Stimulated activated CD4-positive, alpha-beta T cell treated with anti-CD3 and anti-CD28 coated beads, TNF-alpha, amount 100 ng/mL, for 1 hour (primary cell): ENCODE measurements at places on chromosomes 6 and 20.

DNA sequence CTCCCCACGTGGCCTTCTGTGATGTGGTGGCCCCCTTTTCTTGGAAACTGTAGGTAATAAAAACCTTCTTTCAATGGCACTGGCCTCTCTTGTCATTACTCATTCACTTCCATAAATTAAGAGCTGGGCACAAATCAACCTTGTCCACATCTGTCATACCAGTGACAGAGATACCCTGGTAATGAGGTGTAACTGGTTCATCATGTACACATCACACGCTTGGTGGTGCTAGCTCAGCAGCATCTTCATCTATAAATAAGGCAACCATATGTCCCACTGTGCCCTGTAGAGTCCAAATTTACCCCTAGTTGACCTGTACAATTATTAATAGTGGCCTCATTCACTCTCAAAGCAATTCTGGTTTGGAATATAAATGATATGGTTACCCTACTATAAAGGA lies 245.6 kb downstream of the HIVEP2 start:
- no peak for DNase-seq

DNA sequence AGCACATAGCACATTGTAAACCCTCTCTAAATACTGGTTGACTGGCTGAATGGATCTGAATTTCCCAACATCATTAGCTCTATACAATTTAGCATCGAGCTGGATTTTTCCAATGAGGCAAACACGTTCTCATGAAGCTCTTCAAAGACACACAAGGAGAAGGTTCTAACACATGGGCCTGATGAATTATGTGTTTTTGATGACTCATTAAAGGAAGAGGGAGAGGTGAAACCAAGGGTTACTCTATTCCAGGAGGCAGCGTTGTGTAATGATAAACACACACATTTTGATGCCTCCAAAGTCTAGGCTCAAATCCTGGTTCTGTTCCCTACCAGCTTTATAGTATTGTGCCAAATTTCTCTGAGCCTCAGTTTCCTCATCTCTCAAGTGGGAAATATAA lies 84.3 kb downstream of the PFDN4 start:
- no peak for DNase-seq

DNA sequence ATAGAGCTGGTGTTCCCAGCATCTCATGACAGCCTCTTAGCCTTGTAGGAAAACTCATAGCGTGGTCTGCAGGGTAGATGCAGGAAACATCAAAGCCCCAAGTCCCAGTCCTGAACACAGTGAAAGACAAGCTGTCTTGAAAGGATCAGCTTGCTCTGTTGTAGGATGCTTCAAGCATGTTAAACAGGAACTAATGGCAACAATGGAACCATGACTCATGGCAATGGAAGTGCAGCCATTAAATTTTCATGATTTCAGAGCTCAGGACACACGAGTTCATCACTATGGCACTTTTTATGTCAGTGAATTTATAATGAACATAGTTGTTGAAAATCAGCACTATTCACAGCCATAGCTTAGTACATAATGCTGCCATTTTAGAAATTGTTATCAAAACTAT lies 367.7 kb downstream of the KIF16B start:
- no peak for DNase-seq

GRCh38 chr6:80940976-80941375 lies 811.5 kb downstream of the TENT5A start:
- no peak for DNase-seq

GRCh38 chr20:20969701-20970280 lies 136.4 kb downstream of the LINC00237 start:
- no peak for DNase-seq

DNA sequence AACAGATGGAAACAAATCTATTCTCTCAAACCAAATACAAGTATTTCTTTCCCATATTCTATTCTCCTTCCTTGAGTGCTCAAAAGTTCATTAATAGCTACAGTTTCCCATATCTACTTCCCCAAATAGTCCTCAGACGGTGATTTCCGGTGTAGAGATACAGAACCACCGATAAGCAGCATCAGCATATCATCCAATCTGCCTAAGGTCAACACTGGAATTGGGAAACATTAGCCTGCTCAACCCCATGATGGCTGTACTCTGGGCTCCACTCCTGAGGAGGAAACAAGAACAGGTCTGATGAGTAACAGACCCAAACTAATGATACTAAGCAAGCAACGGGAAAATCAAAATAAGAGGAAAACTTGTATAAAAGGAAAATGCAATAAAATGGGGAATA lies 115.6 kb downstream of the EPB41L2 start:
- no peak for DNase-seq

DNA sequence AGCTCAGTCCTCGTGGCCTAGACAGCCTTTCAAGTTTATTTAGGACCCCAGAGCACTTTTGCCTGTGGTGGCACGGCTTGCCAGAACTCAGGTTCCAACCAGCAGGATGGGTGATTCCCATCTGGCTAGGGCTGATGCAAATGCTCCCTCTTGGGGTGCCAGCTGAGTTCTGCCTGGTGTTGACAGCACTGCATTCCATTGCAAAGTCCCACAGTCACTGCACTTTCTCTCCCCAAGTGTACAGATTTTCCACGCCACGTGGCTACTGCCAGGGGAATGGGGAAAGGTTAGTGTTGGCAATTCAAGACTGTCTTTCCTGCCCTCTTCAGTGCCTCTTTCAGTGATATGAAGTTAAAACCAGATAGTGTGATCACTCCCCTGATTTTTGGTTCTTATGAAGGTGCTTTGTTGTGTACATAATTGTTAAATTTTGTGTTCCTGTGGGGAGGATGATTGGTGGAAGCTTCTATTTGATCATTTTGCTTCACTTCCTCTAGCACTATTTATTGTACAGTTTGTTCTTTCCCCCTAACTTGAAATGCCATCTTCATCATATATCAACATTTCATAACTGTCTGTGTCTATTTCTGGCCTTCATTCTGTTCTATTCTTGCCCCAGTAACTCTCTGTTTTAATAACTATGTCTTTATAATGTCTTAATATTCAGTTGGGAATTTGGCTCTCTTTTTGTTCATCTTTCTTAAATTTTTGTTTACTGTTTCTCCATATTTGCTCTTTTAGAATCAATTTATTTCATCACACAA lies 86.2 kb downstream of the CFAP61 start:
- no peak for DNase-seq

DNA sequence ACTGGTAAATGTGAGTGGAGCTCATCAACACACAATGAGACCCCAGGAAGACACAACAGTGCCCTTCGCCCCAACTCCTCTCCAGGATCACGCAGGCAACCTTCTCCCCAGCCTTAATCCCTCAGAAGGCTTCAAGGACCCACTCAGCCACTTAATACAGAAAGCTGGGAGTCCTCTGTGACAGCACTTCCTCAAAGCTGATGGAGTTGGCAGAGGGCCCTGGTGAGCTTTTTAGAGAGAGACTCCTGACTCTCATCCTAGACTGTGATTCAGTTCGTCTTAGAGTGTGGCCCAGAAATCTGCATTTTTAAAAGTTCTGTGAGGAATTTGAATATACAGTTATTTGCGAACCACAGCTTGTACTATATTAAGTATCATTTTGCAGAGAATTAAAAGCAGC lies 187.7 kb downstream of the UST start:
- DNase-seq: no peak

GRCh38 chr20:12617076-12617475 lies 391.7 kb upstream of the SPTLC3 start:
- DNase-seq: no peak
